ENCODE measurements at places on chromosomes 13 and 19.

GRCh38 chr13:97225533-97225932 lies 3.4 kb downstream of the MBNL2 start:
- no peak for DNase-seq

DNA sequence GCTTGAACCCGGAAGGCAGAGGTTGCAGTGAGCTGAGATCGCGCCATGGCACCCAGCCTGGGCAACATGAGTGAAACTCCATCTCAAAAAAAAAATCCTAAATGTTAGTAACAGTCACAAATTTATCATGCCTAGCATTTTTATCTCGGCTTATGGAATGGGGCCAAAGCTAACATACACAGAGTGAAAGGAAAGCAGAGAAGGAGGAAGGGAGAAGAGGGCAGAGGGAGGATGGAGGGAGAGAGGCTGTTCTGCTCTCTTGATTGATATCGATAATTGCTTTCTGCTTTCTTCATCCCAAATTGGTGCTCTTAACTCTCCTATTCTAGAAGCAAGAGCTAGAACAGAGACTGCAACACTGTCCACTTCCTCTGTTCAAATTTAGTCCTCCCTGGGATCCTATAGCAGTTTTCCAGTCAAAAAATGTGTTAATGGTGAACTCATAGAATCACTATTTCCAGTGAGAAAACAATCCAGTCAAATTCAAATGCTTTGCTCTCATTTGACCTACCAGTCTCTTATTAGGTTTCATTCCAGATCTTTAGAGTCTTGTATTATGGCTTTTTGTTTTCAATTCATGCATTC lies 15.8 kb upstream of the TUBGCP3 start:
- no peak for DNase-seq

DNA sequence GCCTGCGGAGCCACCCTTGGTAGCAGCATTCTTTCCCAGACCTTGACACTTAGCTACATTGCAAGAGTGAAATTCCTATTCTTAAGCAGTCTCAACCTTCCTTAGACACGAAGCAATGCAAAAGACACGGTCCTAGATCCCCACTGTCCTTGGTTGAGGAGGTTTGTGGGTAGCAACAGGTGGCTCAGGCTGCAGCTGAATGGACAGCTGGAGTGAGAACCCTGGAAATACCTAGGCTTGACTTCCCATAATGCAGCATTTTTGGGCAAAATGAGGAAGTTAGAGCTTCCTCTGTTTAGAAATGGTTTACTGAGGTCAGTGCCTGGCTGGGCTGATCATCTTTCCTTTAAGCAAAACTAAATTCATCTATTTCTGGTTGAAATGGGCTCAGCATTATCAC lies 296.6 kb downstream of the RFC3 start:
- DNase-seq: no peak

DNA sequence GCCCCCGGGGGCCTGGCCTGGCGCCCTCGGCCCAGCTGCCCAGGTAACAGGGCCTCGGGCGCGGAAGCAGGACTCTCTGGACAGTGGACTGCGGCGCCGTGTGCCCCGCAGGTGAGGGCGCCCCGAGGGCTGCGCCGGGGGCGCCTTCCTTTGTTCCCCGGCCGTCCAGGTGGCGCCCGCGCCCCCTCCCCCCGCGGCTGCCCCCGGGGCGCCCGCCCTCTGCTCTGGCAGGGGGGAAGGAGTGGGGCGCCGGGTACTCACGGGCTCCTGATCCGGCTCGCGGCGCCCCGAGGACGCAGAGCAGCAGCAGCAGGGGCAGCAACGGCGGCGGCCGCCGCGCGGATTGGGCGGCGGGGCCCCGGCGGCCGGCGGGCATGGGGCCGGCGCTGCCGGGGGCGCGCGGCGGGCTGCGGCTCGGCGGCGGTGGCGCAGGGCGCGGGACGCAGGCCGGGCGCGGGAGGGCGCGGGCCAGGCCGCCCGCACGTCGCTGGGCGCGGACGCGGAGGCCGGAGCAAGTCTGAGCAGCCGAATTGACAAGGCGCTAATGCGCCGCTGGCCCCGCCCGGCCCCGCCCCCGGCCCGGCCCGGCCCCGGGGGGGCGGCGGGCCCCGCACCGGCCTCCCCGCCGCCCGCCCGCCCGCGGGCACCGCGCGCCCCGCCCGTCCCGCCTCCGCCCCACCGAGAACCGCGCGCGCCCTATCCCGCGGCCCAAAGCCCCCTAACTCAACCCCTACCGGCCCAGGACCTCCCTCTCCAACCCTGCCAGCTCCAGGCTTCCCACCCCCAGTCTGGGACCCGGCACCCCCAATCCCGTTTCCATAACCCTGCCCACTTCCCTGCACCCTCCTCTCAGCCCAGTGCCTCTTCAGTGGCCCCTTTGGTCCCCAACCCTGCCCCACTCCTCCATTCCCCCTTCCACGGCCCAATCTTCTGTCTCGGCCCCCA lies at the start of gene CRLF1:
Gene CRLF1 (minus strand): TSS at position 519 of the 945 bp plus-strand sequence. CDS start 143 bp downstream, at position 376.
- no peak for DNase-seq

DNA sequence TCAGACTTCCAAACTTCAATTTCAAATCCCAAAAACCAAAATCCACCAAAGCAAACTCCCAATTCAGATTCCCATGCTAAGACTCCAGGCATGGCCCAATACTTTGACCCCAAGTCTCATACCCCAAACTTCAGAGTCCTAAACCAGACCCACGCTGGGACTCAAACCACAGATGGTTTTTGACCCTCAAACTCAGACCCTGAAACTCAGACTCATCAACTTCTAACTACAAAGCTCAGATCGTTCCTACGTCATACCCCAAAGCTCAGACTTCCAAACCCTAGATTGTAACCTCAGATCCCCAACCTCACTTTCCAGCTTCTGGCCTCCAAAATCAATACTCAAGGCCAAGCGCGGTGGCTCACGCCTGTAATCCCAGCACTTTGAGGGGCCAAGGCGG lies 11.9 kb downstream of the RYR1 start:
- DNase-seq: no peak

DNA sequence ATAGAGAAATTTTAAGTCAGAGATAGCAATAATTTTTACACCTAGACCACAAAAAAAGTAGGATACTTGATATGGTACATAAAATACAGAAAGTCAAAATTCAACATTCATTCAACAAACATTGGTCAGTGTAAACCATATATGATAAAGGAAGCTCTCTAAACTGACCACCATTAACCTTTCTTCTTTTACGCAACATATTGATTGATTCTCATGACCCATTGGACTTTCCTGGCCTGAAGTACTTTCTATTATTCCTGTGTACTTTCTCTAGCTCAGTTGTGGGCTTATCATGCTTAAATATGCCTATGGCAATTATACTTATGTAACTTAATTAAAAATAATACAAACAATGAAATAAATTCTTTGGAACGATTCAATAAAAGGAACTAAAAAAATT lies 10.7 kb downstream of the PIBF1 start:
- DNase-seq: no peak

GRCh38 chr19:45637890-45638667 lies 1.1 kb downstream of the EML2 start:
- peak; percentile 73 for DNase-seq

GRCh38 chr13:46173656-46174055 lies 8.3 kb downstream of the LCP1 start:
- DNase-seq: no peak

DNA sequence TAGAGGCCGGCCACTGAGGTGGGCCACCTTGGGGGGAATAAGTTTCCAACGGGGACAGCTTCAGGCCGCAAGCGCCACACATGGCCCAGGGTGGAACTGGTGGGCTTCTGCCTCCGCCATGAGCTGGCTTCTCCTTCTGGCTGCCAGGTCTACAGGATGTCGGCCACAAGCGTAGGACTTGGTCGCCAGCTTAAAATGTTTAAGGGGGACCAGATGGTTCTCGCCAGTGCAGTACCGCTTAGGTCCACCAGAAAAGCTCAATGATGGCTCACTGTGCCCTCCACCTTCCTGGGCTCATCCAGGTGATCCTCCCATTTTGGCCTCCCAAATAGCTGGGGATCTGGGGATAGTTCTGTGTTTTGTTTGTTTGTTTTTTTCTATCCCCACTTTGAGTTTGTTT lies 38.7 kb upstream of the ZNF254 start:
- DNase-seq: no peak

DNA sequence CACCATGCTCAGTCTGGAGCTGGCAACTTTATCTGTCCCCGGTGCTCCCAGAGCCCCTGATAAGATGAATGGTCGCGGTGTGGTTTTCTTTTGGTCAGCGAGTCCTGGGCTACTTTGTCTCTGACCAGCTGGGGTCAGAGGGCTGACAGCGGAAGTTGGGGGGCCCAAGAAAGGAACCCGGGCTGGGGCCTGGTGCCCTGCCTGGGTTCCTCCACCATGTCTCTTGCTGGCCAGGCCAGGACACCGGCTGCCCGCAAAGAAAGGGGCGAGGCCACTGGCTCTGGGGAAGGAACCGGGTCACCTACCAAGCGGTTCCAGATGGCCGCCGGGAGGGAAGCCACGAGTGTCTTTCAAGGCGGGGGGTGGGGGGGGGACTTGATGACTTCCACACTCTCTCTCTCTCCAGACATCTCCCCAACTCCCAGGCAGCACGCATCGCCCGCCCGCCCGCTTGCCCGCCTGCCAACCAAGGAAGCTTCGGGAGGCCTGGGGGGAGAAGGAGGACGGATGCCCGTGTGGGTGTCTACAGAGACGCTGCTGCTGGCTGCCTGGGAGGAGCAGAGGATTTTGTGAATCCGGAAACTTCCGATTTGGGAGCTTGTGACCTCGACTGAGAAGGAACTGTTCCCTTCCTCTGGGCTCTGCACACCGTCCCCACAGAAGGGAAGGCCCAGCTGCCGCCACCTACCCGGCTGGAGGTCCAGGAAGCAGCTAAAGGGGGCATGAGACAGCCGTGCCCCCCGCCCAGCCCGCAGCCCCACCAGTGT lies 1.1 kb downstream of the PIP5K1C start:
- DNase-seq: peak; percentile 74

DNA sequence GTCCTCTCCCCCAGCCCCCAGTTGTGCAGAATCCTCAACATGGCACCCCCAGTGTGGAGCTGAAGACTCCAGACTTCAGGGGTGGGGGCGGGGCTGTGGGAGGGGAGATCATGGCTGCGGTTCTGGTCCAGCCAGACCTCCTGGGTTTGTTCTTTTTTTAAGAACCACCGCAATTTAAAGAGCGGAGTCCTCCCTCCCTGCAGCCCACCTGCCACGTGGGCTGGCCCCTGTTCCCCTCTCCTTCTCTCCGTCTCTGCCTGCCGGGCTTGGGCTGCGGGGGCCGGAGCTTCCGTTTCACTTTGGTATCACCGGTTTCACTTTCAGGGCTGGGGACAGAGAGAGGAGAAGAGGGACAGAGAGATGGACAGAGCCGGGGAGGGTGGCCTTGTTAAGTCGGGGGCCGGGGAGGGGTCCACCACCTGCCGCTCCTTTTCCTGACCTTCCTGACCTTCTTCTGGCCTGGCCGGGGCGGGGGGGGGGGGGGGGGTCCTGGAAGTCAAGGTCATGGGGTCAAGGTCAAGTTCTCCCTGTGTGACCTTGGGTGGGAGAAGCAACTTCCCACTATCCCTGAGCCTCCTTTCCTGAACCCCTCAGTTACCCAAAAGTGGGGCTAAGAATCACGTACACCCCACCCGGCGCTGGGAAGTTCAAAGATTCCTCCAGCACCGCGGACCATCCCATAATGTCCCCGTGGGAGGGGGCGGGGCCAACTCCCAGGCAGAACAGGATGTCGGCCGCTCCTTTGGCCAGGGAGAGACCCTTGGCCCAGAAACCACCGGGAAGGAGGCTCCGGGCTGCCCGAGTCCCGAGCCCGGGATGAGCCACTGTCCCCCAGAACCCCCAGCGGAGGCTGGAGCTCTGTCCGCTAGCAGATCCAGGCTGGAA lies 11.3 kb upstream of the ZBTB7A start:
- peak; percentile 35 for DNase-seq

- no peak for DNase-seq
These were observed 1.2 kb downstream of the WDR83 start for GRCh38 chr19:12667731-12668302.

DNA sequence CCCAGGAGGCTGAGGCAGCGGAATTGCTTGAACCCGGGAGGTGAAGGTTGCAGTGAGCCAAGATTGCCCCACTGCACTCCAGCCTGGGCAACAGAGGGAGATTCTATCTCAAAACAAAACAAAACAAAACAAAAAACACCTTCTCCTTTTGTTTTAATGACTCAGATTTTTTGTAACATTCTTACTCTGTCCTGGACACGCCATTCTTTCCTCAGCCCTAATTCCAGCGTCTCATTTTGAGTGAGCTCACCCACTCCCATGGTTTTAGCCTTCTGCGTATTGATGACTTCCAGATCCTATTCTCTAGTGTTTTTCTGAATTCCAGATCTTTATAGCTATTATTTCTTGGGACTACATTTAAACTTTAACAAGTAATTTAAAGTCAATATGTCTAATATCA lies 326.3 kb downstream of the MYO16 start:
- no peak for DNase-seq

GRCh38 chr13:28817204-28817603 lies 2.9 kb upstream of the MTUS2 start:
- DNase-seq: no peak

- peak; percentile 91 for DNase-seq
These were observed 20.7 kb downstream of the TNFSF11 start for GRCh38 chr13:42594481-42595252.

- DNase-seq: no peak
These were observed 38.6 kb upstream of the POP4 start for GRCh38 chr19:29567366-29567915.

- peak; percentile 8 for DNase-seq
These were observed at the start of gene CACNG6 for GRCh38 chr19:53991224-53992113. Gene CACNG6 (plus strand): TSS chr19:53991637. CDS start chr19:53992878, 1,241 bp downstream.

- peak; percentile 49 for DNase-seq
These were observed 13.0 kb downstream of the NMRK2 start for GRCh38 chr19:3945838-3946237.

- DNase-seq: no peak
These were observed 532.7 kb downstream of the RFC3 start for GRCh38 chr13:34350671-34351070.

- peak; percentile 86 for DNase-seq
These were observed 2.1 kb upstream of the HOOK2 start for GRCh38 chr19:12777217-12778016.

GRCh38 chr19:18437491-18438330 lies at the start of gene ISYNA1:
Gene ISYNA1 (minus strand): TSS chr19:18438133. CDS start chr19:18437979, 154 bp downstream.
- DNase-seq: peak; percentile 71

DNA sequence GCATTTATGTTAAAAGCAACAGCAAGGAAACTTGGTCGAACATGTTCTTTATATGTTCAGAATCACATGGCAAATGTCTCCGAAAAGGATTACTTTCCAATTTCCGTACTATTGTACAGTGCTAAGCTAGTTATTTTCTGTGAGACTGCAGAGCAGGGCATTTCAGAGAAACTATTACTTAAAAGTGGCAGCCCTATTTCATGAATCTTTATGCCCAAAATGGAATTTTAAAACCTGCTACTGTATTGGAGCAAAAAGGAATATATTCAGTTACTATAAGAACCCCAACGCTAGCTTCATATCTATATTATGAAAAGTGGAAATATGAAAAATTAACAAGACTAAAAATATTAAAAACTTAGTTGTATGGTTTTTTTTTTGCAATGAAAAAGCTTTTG lies 2.2 kb upstream of the KLF5 start:
- DNase-seq: no peak
